AG04450 (cell line): ENCODE measurements at places on chromosomes 3 and 15. TPM values are rescaled to one million over a fixed set of nuclear protein-coding genes. Genes with fewer than 3 reads are reported as not detected.

Gene SI
- polyA plus RNA-seq: not detected in 2 replicates

DNA sequence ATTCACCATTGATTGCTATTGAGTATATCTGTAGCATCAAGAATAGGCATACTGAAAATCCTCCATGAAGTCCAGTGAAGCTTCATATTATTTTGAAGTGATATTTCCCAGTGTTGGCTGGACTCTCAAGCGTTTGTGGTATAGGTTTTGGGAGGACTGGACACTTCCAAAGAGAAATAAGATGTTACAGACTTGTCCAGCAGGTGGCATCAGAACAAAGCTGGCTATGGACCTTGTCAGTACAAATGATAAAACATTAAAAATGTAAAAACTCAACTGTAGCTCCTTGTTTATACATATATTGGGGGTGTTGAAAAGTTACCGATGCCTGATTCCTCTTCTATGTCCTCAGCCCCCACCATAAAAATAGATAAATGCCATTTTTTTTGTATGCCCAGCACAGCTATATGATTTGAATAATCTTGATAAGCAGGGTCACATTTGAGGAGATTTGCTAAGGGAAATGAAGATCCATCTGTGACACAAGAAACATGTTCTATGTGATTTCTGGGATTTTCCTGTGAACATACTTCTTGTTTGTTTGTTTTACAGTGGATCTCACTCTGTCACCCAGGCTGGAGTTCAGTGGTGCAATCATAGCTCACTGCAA is 54.5 kb upstream of the GOLGA6B start:
- peak; percentile 39 for DNase-seq

GRCh38 chr3:60463685-60464084 is 787.6 kb downstream of the FHIT start:
- no peak for DNase-seq

GRCh38 chr3:168325684-168326083 is 230.0 kb upstream of the GOLIM4 start:
- DNase-seq: no peak

GRCh38 chr3:32508711-32509110 is 6.1 kb upstream of the CMTM6 start:
- no peak for DNase-seq

GRCh38 chr3:132344666-132345280 is 27.6 kb downstream of the ACP3 start:
- no peak for DNase-seq

GRCh38 chr3:68403741-68404140 is 528.6 kb downstream of the TAFA4 start:
- DNase-seq: no peak
